ENCODE measurements at places on chromosomes 6 and 20.

DNA sequence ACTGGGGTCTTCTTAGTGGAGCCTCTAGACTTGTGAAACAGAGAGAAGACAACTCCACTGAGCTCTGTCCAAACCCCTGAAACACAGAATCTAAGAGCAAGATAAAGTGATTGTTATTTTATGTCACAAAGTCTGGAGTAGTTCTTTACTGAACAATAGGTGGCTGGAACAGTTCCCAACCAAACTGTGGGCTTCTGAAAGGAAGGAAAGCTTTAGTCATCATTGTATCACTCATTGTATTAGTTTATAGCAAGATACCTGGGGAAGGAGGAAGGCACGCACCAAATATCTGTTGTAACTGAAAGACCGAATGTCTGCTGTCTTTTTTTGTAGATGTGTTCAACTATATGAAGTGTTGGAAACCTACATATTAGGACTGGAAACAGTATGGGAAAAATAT lies 284.9 kb upstream of the TBX18 start:
- no peak for DNase-seq

GRCh38 chr6:77092971-77093370 lies 370.3 kb downstream of the HTR1B start:
- DNase-seq = no peak

- no peak for DNase-seq
Measured at GRCh38 chr6:7978736-7979135, 68.1 kb upstream of the TXNDC5 start.

- DNase-seq = no peak
Measured at GRCh38 chr6:53055873-53056272, 9.3 kb upstream of the FBXO9 start.

- no peak for DNase-seq
Measured at GRCh38 chr20:40743141-40743775, 54.2 kb upstream of the MAFB start.

DNA sequence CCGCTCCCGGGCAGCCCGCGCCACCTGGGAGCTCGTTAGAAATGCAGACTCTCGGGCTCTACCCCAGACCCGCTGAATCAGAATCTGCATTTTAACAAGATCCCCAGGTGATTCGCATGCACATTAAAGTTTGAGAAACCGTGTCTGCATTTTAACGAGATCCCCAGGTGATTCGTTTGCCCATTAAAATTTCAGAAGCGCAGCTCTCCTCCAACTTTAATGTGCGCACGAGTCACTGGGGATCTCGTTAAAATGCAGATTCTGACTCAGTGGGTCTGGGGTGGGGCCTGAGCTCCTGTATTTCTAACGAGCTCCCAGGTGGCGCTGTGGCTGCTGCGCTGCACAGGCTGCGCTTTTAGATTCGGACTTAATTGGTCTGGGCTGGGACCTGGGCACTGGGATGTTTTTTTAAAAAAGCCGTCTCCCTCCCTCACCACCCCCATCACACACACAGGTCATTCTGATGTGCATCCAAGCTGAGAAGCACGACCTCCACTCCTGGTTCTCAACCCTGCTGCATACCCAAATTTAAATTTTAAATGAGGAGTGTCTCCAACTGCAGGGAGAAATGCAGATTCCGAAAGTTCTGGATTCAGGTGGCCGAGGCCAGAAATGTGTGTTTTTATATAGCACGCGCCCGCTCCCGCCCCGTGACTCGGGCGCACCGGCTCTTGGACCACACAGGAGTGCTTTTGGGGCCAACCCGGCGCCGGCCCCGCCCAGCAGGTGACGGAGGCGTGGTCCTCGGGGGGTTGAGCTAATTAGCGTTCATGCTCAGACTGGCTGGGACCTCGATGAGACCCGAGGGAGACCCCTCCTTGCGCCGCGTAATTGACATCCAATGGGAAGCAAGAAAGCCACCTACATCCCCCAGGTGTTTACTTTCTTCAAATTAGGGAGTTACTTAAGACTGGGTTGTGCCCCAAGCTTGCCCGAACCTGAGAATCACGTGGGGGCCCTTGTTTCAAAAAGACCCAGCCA lies 85.8 kb downstream of the ZFP64 start:
- no peak for DNase-seq

- DNase-seq = no peak
Measured at GRCh38 chr20:35432430-35432735, 5.6 kb downstream of the GDF5 start.

DNA sequence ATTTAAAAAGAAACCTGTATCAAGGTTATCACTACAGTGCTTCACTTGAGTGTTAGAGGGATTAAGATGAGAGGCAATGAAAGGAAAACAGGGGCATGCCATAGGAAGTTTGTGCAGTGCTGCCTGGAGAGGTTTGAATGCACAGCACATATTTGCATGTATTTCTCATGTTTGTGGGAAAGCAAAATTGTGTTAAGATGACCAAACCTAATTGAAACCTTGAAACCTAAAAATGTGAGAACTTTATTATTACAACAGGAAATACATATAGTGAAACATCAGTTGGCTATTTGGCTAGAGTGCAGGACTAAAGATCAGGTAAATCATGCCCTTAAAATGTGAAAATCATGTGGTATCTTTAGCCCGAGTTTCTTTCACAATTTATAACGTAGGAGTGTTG lies 8.5 kb upstream of the TBXT start:
- DNase-seq = no peak

- no peak for DNase-seq
Measured at GRCh38 chr20:20664795-20665589, 47.5 kb downstream of the RALGAPA2 start.

GRCh38 chr20:38407321-38407720 lies 27.8 kb downstream of the SNHG17 start:
- DNase-seq = no peak

DNA sequence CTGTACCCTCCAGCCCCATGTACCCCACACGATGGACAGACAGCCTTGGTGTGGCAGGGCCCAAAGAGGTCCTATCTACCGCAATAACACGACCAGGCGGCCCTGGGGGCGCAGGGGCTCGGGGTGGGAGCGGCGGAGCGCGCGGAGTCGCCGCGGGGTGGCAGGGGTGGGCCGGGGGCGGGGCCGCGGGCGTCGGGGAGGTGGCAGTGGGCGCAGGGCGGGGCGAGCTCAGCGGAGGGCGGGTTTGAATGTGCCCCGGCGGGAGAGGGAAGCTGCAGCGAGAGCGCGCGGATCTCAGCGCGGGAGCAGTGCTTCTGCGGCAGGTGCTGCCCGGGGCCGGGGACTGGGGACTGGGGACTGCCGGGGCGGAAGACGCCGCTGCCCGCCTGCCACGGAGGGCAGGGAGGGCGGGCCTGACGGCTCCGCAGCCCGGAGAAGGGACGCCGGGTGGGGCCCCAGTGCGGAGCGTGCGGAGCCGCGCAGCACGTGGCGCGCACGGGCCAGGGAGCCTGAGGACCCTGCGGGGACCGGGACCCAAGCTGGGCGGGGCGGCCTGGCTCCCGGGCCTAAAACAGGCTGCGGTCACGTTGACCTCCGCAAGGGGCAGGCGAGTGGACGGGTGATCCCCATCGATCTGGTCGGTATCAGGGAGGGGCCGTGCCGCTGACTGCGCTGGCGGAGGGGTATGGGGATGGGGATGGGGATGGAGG lies at the start of gene SLC29A1:
SLC29A1 (plus strand) TSS at position 277 of the 710 bp plus-strand sequence. CDS start 3,719 bp downstream, outside the sequence.
- no peak for DNase-seq

DNA sequence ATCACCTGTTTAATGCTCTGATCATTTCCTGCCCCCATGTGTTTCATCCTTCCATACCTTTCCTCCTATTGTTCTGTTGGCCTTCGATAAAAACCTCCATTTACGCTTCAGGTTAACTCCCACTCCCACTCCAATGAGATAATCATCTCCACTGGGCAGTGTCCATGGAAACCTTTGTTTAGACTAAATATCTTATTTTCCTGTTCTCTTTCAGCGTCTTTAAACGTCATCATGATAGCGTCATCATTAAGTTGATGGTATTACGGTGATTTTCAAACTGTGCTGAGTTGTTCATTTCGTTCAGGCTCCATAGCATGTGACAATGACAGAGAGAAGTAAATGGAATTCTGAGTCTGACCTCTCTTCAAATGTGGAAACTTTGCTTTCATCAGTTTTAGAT lies 970.5 kb upstream of the SLC35B3 start:
- no peak for DNase-seq

DNA sequence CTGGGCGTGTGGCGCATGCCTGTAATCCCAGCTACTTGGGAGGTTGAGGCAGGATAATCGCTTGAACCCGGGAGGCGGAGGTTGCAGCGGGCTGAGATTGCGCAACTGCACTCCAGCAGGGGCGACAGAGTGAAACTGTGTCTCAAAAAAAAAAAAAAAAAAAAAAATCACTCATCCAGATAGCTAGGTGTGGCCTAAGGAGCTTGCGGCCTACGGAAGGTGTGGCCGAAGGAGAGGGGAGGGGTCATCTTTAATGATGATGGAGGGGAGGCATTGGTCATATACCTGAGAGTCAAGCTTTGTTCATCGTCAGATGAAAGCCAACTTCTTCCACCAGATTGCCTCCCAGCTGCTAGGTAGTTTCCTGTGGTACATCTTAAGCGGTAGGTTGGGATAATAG lies 801 bp upstream of the PPARD start:
- no peak for DNase-seq

DNA sequence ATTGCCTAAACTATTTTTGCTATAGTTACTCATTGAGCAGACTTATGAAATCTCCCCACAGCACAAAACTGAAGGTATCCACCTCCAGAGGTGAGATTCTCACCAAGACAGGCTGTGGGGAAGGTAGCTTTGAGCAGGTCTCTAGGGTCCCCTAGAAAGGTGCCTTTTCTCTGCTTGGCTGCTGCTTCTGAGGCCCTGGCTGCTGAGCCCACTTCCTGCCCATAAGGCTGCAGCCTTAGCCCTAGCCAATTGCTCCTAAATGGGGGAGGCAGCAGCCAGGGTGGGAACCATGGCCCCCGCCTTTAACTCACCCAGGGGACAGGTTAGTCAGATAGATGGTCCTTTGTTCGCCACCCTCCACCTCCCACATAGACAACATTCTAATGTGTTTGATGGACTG lies 3.6 kb downstream of the NT5E start:
- DNase-seq = no peak

DNA sequence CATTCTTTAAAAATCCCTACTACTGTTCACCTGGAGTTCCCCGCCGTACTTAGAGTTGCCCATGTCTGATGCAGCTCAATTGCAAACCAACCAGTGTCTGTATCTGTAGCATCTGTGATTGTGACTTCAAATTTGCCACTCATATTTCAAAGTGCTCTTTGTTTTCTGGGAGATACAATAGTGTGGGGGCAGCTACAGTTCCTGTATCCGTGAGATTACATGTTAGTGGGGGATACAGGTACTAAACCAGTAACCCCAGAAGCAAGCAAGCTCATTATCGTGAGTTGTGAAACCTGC lies 140.9 kb downstream of the ANKRD60 start:
- no peak for DNase-seq

DNA sequence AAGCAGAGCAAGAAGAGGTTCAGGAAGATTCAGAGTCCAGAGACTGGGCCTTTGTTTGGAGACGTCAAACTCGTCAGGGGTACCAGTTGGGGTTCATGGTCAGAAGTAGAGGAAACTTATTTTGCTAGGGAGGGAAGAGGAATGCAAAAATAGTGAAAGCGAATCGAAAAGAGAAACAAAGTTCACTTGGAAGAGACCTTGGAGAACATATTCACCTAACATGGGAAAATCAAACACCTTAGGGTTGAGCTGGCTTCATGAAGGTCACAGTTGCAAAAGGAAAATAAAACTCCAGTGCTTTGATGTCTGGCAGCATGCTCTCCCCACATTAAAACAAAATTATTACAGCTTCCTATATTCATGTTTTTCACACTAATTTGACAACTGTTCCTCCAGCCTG lies 440.4 kb downstream of the EPM2A start:
- DNase-seq = no peak

GRCh38 chr6:45514454-45515230 lies 136.9 kb upstream of the SUPT3H start:
- DNase-seq = no peak

GRCh38 chr20:8330785-8331695 lies 199.0 kb downstream of the PLCB1 start:
- DNase-seq = no peak

GRCh38 chr20:38296433-38296832 lies 7.5 kb upstream of the BPI start:
- DNase-seq = no peak

- DNase-seq = no peak
Measured at GRCh38 chr6:156870924-156871539, 93.9 kb downstream of the ARID1B start.

- DNase-seq = no peak
Measured at GRCh38 chr6:30007132-30007764, 53.8 kb upstream of the POLR1H start.

DNA sequence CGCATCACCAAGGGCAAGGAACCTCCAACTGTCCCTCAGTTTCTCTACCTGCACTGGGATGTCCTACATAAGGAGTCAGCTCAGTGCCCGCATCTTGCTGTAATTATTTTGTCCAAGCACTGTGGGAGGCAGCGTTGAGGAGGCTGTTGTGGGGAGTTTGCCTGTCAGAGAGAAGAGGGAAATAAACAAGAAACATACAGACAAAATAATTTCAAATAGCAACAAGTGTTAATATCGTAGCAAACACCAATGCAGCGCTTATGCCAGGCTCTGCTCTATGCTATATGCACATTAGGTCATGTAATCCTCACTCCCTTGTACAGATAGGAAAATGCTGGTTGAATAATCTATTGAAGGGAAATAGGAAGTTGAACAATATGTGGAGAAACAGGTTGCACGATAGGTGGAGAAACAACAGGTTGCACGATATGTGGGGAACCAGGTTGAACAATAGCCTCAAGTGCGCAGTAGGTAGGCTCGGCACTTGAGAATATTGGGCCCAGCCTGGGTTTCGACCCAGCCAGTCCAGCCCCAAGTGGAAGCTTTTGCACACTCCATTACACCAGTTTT lies 91.2 kb upstream of the SIRPA start:
- no peak for DNase-seq

GRCh38 chr6:79146421-79146820 lies 68.4 kb upstream of the PHIP start:
- no peak for DNase-seq

- DNase-seq = no peak
Measured at GRCh38 chr6:25485821-25486534, 166.0 kb upstream of the SCGN start.

- DNase-seq = no peak
Measured at GRCh38 chr20:47152068-47152467, 204.4 kb downstream of the ZMYND8 start.

DNA sequence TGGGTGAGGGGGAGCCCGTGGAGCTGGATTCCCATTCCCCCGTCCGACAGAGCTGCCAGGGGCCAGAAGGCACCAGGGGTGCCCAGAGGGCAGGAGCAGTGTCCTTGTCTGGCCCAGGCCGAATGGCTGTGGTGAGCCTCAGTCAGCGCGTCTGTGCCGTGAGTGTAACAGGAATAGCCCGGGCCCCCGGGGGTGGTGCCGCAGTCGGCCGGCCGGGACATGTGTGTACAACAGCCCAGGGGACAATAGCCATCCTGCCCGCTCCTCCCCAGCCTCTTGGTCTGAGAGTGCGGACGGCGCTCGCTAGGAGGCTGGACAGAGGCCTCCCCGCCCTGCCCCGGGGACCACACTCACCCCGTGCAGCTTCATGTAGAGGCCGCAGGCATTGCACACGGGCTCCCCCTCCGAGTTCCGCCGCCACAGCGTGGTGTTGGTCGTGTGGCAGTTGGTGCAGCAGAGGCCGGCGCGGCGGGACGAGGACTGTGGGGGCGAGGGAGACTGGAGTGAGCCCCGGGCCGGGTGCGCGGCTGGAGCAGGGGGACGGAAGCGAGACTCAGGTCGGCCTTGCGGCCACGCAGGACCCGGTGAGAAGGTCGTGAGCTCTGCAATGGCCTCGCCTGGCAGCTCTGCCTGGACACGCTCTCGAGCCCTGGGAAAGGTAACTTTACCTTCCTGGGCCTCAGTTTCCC lies 9.6 kb downstream of the GATA5 start:
- DNase-seq = no peak

- no peak for DNase-seq
Measured at GRCh38 chr6:52231406-52232127, 12.7 kb downstream of the IL17F start.

- no peak for DNase-seq
Measured at GRCh38 chr6:15752820-15753219, 90.0 kb upstream of the DTNBP1 start.
